ENCODE measurements at places on chromosomes 3 and 15. TPM values are rescaled to one million over a fixed set of nuclear protein-coding genes. Genes with fewer than 3 reads are reported as not detected.

- no peak for DNase-seq
Measured at GRCh38 chr15:36644191-36644896, 64.9 kb downstream of the CDIN1 start.

GRCh38 chr15:79176151-79176550 is 85.6 kb upstream of the RASGRF1 start:
- DNase-seq: no peak

IL17RE gene
- polyA plus RNA-seq: not detected

DNA sequence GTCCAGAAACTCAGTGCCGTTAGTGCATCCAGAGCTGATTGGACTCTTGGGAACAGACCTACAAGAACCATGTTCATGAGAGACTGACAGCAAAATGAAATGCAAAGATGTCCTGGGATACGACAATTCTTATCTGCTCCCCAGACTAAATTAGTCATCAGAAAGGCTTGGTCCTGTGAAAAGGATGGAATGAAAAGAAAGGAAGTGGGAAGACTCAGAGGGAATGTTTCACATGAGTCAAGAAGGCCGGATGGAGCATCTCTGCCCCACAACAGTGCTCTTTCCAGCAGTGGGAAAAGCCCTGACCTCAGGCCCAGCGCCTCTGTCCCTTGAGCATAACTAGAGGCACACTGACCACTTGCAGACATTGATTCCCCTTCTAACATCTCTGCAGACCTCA is 39.3 kb upstream of the UACA start:
- DNase-seq: no peak

Data from muscle of arm (tissue), 14 donors.